ENCODE measurements at places on chromosomes 2 and 18.

DNA sequence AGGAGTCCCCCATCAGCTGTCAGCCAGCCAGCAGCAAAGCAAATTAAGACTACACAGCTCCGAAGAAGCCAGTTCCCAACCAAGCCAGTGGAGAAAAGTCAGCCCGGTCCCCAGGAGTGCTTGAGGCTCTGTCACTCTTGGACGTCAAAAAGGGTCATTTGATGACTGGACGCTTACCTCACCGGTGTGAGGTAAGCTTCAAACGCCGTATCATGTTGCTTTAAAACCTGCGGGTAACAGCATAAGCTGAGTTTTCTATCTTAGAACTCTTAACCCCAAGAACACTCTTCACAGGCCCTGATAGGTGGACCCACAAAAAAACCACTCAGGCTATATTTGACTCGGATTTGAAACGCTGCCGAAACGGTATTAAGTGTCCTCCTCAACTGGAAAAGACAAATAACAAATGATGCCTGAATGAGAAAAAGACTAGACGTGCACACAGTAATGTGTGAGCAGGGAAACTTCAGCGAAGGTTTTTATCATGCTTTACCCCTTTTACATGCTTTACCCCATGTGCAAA lies 682 bp upstream of the LNPK start:
- peak; percentile 41 for DNase-seq

GRCh38 chr18:35619464-35619863 lies 37.9 kb downstream of the GALNT1 start:
- DNase-seq: no peak

DNA sequence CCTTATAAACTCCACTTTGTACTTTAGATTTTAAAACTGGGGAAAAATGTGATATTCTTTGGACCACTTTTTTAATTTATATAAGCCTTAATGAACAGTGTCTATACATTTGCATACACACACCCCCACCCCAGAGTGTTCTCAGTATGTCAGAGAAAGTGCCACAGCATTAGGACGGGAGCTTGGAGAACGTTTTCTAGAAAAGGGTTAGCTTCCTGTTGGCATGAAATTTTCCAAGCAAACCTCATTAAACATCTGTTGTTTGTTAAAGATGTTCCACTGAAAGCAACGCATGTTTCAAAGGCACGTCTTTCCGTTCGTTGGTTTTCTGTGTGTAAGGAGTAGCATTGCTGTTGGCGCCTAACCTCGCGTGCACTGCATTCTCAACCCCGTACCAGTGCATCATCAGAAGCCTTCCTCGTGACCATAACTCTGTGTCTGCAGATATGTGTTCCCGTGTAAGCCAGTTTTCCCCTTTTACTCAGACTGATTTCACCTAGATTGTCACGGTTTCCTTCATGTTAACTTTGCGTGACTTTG lies 228.5 kb downstream of the ALPK2 start:
- DNase-seq: no peak

DNA sequence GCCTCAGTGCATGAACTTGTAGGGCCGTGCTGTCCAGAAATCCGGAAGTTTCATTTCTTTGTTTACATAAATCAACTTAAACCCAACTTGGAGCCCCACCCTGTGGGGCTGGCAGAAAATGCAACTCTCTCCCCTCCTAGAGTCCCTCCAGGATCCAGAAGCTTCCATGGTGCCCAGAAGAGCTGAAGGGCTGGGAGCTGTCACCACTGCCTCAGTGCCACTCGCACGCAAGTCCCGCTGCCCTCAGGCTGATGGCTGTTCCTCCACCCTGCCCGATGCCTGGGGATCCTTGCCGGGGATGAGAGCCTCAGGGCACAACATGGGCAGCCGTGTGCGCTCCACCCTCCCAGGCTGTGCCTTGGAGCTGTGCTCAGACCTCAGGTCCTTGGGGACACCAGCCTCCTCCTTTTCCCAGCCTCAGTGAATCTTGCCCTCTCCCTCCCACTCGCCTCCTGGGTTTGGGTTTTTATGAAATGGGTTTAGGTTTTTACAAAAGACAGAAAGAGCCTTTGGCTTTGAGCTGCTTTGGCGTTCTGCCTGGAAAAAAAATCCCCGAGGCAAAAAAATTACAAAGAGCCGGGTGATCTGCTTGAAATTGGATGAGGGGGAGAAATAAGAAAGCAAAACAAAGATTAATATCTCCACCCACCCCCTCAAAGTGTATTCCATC lies 155.2 kb downstream of the TWIST2 start:
- DNase-seq: no peak

DNA sequence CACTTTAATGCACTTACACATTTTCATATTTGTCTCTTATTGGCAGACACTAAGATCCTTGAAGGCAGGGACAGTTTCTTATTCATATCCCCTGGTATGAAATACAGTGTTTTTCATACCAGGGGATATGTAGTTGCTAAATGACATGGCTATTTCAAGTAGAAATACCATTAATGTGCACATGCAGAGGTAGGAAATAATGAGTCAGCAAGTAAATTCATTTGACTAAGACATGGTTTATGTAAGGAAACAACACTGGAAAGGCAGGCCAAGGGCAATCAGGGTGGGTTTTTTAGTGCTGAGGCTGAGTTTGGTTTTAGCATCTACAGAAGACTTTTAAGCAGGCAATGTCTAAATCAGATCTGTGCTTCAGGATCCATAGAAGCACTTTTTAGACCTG lies 155.9 kb downstream of the WDPCP start:
- DNase-seq: no peak

DNA sequence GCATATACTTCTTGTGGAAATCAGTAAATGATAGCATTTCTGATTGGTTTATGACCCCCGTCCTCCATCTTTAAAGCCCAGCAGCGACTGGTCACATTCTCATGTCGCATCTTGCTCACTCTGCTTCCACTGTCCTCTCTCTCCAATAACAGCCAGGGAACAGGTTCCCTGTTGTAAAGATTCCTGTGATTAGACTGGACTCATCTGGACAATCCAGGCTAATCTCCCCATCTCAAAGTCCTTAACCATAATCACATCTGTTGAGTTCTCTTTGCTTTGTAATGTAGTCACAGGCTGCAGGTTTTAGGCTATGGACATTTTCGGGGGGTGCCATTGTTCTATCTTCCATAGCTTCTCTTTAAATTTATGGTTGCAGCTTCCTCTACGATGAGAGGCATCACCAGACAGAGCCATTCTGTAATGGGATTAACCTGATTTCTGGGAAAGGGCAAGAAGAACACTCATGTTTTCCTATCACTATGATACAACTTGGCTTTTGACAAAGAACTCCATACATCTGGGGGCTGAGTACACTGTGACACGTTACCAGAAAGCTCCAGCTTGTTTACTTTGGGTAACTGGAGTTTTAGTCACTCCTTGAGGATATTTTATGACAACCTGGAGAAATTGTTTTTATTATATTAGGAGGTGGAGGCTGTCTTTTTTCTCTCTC lies 159.0 kb downstream of the NYAP2 start:
- no peak for DNase-seq

- DNase-seq: no peak
These were observed 25.0 kb downstream of the FAM178B start for GRCh38 chr2:96961210-96961950.

All from NCI-H1092 (cell line).